ENCODE measurements at places on chromosomes 12 and 14. TPM values are rescaled to one million over a fixed set of nuclear protein-coding genes. Genes with fewer than 3 reads are reported as not detected.

LTA4H gene
- polyA plus RNA-seq = 122 TPM

DNA sequence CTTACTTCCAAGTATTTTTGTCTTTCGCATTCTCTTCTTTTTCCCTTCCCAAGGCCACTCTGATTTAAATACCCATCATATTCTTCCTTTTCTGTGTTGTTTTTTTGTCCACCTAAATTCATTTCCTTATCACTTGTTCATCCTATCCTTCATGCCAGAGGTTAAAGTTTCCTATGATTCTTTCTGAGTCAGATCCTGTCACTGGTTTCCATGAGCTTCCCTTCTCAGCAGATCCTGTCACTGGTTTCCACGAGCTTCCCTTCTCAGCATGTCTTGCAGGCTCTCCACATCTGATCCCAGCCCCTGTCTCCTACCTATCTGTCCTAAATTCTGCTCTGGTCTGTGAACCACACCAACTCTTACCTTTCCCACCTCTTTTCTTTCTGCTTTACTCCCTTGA is 311.8 kb upstream of the RGS6 start:
- no peak for DNase-seq

KRT75 gene
- not detected for polyA plus RNA-seq

- DNase-seq = no peak
Measured at GRCh38 chr14:58455593-58456265, 28.2 kb downstream of the KIAA0586 start.

- no peak for DNase-seq
Measured at GRCh38 chr12:48160807-48161206, 3.5 kb upstream of the ASB8 start.

AKAP5 gene
- polyA plus RNA-seq = 7.9 TPM

FGD6 gene
- polyA plus RNA-seq = 9.5 TPM

- no peak for DNase-seq
Measured at GRCh38 chr14:33393895-33394368, 455.3 kb downstream of the NPAS3 start.

ARHGEF40 gene
- polyA plus RNA-seq = 69.0 TPM

Data from left renal cortex interstitium (tissue), 4 donors.